Esophagus mucosa (tissue), 1 donor: ENCODE measurements at places on chromosomes 11 and 22. TPM values are rescaled to one million over a fixed set of nuclear protein-coding genes. Genes with fewer than 3 reads are reported as not detected.

The ELMOD1 gene
- not detected for total RNA-seq

The ARHGAP20 gene
- 2.6 TPM for total RNA-seq

The AQP11 gene
- total RNA-seq, result not detected

The OR10A2 gene
- not detected for total RNA-seq

The MIAT gene
- total RNA-seq, result 1.1 TPM

The BID gene
- total RNA-seq, result 12.3 TPM

The OR2AG2 gene
- 0.04 TPM for total RNA-seq

The RASL10A gene
- total RNA-seq, result 0.88 TPM
